ENCODE measurements at places on chromosomes 16 and 17.

DNA sequence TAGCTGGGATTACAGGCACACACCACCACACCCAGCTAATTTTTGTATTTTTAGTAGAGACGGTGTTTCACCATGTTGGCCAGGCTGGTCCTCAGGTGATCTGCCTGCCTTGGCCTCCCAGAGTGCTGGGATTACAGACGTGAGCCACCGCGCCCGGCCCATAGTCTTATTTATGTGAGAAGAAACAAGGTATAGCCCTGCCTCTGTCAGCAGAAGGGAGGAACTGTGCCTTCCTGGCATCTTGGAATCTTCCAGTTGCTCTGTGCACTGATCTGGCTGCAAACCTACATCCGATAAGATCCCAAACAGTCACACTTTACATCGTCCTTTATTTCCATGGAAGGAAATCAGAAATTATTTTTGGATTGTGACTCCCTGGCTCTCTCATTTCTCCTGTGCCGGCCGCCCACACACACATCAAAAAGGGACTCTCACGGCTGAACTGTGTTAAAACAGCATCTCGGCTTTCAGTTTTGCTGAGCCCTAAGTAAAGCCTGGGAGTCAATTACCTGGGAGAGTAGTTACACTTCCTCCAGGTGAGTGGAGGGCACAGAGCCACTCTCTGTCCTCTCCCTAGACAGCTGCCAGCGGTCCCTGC is 23.3 kb downstream of the WIPI1 start:
- no peak for DNase-seq

- DNase-seq: peak; percentile 90
Measured at GRCh38 chr16:27779641-27780164, 229.8 kb downstream of the KATNIP start.

DNA sequence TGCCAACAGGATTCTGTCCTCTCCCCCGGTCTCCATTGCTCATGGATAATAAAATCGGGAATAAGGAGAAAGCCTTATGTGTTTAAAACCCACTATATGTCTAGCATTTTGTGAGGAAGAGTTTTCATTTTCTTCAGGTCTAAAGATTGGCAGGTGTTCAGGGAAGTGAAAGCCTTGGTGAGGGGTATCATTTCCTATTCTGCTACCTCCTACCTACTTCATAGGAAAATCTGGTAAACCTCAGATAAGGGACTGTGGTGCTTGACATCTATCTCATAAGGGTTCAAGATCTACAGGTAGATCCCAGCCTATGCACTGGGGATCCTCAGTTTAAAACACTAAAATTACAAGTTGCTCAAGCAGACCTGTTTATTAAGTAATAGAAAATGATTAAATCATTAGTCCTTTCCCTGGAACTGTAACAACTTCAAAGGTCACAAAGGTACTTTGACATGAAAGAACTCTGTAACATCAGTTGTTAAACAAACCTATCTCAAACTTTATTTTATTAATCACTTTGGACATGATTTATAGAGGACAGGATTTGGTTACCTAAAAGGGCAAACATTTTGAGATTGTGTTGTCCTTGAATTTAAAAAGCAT is 6.5 kb downstream of the MOSMO start:
- no peak for DNase-seq

GRCh38 chr17:75845933-75846691 is 1.9 kb upstream of the UNC13D start:
- no peak for DNase-seq

- DNase-seq: no peak
Measured at GRCh38 chr17:79147746-79148506, 73.3 kb downstream of the ENGASE start.

GRCh38 chr17:6376931-6377361 is 58.0 kb downstream of the AIPL1 start:
- DNase-seq: no peak

- DNase-seq: no peak
Measured at GRCh38 chr17:45357364-45357997, 40.7 kb upstream of the MAP3K14 start.

DNA sequence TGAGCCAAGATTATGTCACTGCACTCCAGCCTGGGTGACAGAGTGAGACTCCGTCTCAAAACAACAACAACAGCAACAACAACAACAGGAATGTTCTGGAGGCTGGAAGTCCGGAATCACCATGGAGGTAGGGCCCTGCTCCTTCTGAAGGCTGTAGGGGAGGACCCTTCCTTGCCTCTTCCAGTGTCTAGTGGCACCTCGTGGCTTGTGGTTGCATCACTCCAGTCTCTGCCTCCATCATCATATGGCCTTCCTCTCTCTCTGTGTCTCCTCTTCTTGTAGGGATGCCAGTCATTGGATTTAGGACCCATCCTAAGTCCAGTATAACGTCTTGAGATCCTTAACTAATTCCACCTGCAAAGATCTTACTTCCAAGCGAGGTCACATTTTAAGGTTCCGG is 14.0 kb downstream of the NAGPA start:
- DNase-seq: no peak

DNA sequence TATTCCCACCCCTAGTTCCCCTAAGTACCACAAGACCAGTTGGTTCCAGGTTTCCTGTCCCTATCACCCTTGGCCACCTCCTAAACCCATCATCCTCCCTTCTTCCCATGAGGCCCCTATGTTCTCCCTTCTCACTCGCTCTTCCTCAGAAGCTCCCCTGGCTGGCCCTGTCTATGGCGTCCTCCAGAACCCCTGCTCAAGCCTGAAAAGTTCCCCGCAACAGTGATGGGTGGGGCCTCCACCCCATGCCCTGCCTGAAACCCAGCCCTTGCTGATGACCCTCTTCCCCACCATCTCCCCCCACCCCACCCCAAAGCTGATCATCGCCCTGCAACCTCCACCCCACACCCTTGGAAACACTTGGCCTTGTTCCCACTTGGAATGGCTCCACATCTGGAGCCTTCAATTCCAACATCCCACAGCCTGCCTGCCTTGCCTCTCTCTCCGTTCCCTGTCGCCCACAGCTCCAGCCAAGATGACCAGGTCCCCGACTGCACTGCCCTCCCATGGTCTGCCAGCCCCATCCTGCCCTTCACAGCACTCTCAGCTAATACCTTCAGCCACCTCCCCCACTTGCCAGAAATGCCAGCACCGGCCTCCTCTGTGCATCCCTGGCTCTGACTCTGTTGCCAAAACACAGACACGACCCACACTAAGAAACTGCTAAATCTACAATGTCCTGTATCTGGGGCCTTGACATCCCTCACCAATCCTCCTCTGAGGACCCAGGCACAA is 10.5 kb downstream of the OSBPL7 start:
- DNase-seq: no peak

DNA sequence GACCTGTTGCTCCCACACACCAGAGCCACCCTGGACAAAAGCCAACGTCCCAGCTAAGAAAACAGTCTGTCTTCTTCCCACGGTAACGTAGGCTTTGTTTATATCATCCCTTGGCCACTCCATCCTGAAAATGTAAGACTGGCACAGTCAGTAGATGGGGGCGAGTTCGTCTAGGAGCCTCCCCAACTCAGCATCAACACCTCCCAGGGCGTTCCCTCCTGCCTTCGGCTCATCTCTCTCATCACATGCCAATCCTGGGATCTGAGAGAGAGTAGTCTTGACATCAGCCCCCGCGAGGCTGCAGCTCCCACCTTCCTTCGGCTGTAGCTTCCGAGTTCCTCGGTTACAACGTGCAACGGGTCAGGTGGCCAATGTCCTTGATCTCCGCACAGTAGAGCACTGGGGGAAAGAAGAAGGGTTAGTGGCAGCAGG is 894 bp downstream of the RNF227 start:
- DNase-seq: no peak

- DNase-seq: no peak
Measured at GRCh38 chr17:61487989-61488595, 35.9 kb downstream of the TBX4 start.

DNA sequence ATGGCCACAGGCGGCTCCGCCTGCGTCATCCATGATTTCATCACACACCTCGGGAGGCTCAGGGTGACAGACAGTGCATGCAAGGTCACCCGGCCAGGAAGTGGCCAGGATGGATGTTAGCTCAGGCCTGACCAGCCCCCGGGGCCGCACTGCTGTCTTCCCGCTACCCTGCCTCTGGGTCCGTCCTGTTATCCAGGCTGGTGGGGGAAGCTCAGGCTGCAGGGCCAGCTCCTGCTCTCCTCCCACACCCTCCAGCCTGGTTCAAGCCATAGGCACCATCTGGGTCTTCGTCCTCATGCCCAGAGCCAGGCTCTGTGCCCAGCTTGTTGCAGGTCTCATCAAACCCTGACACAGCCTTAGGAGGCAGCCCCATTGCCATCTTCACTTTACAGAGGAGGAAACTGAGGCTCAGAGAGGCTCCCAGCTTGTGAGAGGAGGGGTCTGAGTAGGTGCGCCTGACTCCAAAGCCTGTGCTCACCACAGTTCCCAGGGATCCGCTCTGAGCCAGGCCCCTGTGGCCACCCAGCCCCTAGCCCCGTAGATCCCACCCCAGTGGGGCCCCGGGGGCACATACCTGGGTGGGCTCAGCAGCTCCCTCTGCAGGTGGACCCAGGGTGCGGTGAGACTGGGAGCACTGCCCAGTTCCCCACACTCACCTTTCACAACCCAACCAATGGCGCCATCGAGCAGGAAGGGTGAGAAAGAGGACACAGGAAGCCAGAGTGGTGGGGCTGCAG is 412 bp upstream of the ADGRG3 start:
- no peak for DNase-seq

DNA sequence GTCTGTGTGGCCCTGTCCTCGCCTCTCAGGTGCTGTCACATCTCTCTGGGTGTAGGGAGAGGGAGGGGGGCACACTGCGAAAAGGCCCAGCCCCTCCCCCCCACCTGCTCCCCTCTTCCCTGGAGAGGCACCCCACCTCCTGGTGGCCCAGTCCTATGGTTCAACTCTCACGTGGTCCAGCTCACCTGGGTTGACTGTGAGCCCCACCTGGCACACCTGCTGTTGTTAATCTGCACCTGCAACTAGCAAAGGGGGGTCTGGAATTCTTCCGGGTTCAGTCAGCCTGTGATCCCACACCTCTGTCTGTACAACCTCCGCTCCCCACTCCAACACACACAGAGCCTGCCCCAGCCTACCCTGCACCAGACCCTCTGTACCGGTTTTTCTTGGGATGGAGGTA is 2.0 kb upstream of the SYNGR2 start:
- no peak for DNase-seq

DNA sequence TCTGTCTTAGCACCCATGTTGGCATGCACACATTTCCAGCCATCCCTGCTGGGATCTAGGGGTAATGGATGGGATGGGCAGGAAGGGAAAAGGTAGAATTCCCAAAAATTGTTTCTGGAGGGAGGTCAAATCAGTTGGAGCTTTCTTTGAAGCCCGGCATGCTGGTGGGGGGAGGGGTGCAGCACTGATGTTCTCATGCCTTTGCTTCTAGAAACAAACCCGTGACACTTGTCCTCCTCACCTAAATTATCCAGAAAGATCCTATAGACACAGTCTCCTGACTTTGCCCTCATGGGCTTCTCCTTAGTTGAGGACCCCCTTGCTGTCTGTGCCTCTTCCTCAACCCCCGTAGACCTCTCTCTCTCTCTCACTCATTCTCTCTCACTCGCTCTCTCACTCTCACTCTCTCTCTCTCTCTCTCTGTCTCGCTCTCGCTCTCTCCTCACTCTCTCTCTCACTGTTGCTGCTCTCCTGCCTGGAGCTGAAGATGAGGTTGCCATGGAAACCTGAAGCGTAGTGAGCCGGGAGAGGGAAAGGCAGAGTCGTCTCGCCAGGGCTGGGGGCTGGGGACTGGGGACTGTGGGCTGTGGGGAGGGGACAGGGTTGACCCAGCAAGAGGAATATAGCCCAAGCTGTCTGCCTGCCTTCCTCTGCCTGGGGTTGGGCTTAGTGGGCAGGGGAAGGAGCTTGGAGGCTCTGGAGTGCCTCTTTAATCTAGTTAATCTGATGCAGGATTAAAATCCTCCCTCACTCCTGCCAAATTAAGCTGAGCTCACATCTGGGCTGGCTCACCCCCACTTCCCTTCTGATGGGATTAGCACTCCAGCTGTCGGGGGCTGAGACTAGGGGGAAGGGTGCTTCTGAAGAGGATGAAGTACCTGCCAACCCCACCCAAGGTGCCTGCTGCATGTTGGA is 16.1 kb downstream of the LASP1 start:
- DNase-seq: peak; percentile 8

GRCh38 chr17:1562176-1562643 is 382 bp downstream of the PITPNA start:
- no peak for DNase-seq

DNA sequence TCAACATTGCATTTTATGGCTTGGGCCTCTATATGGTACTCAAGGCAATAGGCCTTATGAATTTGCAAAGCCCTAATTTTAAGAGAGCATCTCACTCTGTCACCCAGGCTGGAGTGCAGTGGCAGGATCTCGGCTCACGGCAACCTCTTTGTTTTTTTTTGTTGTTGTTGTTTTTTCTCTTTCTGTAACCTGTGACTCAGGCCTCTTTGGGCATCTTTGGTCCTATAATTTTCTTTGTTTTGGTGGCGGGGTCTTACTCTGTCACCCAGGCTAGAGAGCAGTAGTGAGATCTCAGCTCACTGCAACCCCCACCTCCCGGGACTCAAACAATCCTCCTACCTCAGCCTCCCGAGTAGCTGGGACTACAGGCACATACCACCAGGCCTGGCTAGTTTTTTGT is 21.8 kb upstream of the HERPUD1 start:
- DNase-seq: no peak

GRCh38 chr17:21166595-21167210 is 39.9 kb downstream of the DHRS7B start:
- DNase-seq: no peak

- no peak for DNase-seq
Measured at GRCh38 chr16:49454426-49455180, 81.0 kb downstream of the C16orf78 start.

- DNase-seq: no peak
Measured at GRCh38 chr17:11705111-11705510, 106.8 kb downstream of the DNAH9 start.

DNA sequence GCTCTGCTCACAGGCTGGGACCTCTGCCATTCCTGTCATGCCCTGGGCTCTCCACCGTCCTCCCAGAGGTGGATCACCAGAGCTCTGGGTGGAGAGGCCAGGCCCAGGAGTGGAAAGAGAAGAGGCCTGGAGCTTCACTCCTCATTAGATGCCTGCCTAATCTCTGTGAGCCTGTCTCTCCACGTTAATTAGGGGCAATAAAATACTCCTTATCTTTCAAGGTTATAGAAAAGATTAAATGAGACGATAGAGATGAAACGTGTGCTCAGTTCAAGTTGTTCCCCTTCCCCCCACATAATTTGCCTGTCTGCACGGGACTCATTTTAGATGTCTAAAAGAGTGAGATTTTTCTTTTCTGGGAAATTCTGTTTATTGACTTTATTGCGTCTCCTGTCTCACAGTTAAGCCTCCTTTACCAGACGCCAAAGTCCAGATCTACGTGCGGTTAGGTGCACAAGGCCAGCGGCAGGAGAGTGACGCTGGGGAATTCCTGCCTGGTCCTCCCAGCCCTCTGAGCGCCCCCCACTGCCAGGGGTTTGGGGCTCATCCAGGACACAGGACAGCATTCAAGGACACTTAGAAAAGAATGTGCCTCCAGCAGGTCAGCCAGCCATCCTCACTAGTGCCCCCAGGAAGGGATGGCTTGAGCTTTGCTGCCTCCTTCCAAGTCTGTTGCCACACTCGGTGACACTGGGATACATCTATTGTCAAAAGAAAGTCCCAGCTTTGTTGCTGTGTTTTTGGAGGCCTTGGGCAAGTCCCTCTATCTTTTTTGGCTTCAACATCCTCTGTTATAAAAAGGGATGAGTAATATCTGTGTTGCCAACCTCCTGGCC is 42.3 kb downstream of the TBX4 start:
- DNase-seq: no peak

- DNase-seq: no peak
Measured at GRCh38 chr16:35749253-35750141, 2290.1 kb downstream of the TP53TG3F start.

GRCh38 chr16:7689234-7689633 is 356.6 kb downstream of the RBFOX1 start:
- DNase-seq: no peak
